ENCODE measurements at places on chromosomes 12 and 14.
A peak's percentile ranks its signal among the peaks of the same experiment; 100 is the strongest.

DNA sequence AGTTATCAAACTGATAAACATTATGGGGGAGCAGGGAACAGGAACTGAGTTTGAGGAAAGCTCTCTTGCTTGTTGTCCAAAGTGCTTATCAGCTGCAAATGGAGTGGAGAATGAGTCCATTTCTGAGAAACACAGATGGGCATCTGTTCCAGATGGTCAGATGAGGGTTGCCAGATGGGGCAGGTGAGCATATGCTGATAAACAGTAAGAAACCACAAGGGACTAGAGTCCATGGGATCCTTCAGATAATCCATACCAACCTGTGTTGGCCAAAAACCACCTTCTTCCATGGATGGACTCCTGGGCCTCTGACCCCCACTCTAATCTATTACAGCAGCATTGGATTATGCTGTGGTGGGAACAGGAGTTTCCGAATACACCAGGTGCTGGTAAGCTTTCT, 38.3 kb downstream of the GNS start:
- DNase-seq: no peak

DNA sequence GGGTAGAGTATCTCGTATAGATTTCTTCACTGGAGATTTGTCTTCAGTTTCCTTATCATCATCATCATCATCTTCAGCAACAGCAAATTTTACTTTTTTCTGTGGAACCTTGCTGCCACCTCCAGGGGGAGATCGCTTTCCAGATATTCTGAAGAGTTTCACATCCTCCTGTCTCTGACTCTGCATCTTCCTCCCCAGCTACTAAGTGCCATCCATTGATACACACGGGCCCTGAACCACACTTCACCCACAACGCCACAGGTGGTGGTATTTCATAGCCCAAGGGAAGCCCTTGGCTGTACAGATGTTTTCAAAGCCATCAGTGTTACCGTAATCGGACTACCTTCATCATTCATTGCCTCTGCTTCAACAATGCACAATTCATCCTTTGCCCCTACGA, 82.2 kb downstream of the PPP2R5C start:
- peak; percentile 48 for DNase-seq

DNA sequence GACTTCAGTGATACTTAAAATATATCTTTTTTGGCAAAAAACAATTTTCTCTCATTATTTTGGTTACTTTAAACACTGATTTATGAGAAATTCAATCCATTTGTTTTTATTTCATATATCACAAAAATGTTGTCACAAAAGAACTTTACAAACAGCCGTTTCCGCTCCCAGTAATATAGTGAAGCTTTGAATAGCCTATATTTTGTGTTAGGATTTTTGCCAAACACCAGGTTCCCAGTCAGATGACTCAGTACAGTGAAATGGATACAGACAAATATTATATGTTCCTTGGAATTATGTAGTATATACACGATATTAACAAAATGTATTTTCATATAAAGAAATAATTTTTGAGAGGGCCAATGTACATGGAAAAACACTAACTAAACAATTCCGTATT, 411.1 kb downstream of the CCER1 start:
- no peak for DNase-seq

DNA sequence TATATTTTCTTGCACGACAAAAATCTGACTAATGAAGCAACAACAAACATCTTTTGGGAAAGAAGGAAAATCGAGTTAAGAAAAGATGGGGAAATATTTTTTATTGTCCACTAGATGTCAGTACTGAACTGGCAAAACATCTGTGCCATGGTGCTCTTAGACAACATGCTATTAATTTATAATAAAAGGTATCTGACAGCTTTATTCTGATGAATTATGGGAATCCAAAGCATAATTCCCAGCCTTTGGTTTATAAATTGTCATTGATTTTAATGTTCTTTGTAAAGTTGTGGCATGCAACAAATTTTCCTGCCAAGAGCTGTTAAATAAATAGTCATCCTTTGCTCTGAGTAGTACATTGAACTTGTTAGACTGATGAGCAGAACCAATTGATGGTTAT, 231.2 kb downstream of the ETNK1 start:
- no peak for DNase-seq

DNA sequence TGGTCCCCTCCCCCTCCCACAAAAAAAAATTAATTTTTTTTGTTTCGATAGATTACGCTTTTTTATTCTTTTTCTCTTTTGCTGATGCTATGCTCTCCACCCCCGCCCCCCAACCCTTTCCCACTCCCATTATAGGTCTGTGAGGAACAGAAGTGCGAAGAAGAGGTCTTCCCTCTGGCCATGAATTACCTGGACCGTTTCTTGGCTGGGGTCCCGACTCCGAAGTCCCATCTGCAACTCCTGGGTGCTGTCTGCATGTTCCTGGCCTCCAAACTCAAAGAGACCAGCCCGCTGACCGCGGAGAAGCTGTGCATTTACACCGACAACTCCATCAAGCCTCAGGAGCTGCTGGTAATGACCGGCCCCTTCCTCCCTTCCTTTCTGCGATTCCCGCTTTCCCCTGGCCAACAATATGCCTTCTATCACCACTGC, 2.3 kb downstream of the CCND2 start:
- DNase-seq: no peak

All from activated gamma-delta T cell treated with Interleukin-2 at 50 U/mL for 16 hours (primary cell).